ENCODE measurements at places on chromosomes 2 and 18. TPM values are rescaled to one million over a fixed set of nuclear protein-coding genes. Genes with fewer than 3 reads are reported as not detected.

NYAP2 gene
- polyA plus RNA-seq = not detected

GKN1 gene
- 0.19 TPM for polyA plus RNA-seq

TCF7L1 gene
- polyA plus RNA-seq = 4.7 TPM

CFC1 gene
- polyA plus RNA-seq = not detected

MAPK4 gene
- 81.0 TPM for polyA plus RNA-seq

GULP1 gene
- polyA plus RNA-seq = 2.4 TPM

HRH4 gene
- not detected for polyA plus RNA-seq

CCDC178 gene
- 0.80 TPM for polyA plus RNA-seq

GLB1L gene
- 1.5 TPM for polyA plus RNA-seq

LRATD1 gene
- polyA plus RNA-seq = 0.13 TPM

ONECUT2 gene
- polyA plus RNA-seq = not detected

ENOSF1 gene
- 68.3 TPM for polyA plus RNA-seq

METTL8 gene
- polyA plus RNA-seq = 3.8 TPM

MEP1B gene
- polyA plus RNA-seq = not detected

LDLRAD4 gene
- polyA plus RNA-seq = 5.4 TPM

HOXD4 gene
- 0.13 TPM for polyA plus RNA-seq

CLEC4F gene
- 0.06 TPM for polyA plus RNA-seq

NTSR2 gene
- polyA plus RNA-seq = not detected

HOXD9 gene
- polyA plus RNA-seq = 0.29 TPM

SPP2 gene
- polyA plus RNA-seq = not detected

CPLX4 gene
- not detected for polyA plus RNA-seq

RNF125 gene
- polyA plus RNA-seq = 2.7 TPM

RTP5 gene
- 0.15 TPM for polyA plus RNA-seq

NRBP1 gene
- polyA plus RNA-seq = 97.4 TPM

CNGA3 gene
- not detected for polyA plus RNA-seq

GAL3ST2 gene
- polyA plus RNA-seq = not detected

NXPH2 gene
- polyA plus RNA-seq = not detected

GREB1 gene
- polyA plus RNA-seq = 6.0 TPM

IDH1 gene
- 20.6 TPM for polyA plus RNA-seq

CHRNG gene
- polyA plus RNA-seq = not detected

ADAM23 gene
- polyA plus RNA-seq = 27.4 TPM

KATNAL2 gene
- polyA plus RNA-seq = 6.1 TPM

FEV gene
- polyA plus RNA-seq = not detected

OXER1 gene
- 1.2 TPM for polyA plus RNA-seq

TWIST2 gene
- 3.5 TPM for polyA plus RNA-seq

CFAP210 gene
- 0.29 TPM for polyA plus RNA-seq

SEMA4C gene
- polyA plus RNA-seq = 14.1 TPM

DTNA gene
- 80.2 TPM for polyA plus RNA-seq

AQP12B gene
- polyA plus RNA-seq = not detected

VWA3B gene
- 0.06 TPM for polyA plus RNA-seq

CD28 gene
- polyA plus RNA-seq = 0.15 TPM

FAM237A gene
- not detected for polyA plus RNA-seq

GKN2 gene
- not detected for polyA plus RNA-seq

LIMS2 gene
- 687 TPM for polyA plus RNA-seq

SKA1 gene
- 0.29 TPM for polyA plus RNA-seq

RESP18 gene
- polyA plus RNA-seq = not detected

CPO gene
- polyA plus RNA-seq = 0.59 TPM

GPR45 gene
- polyA plus RNA-seq = not detected

Data from heart right ventricle (tissue), 16 donors.